Cerebellar nuclear complex (tissue), 1 donor: ENCODE measurements at places on chromosomes 16 and 17.

DNA sequence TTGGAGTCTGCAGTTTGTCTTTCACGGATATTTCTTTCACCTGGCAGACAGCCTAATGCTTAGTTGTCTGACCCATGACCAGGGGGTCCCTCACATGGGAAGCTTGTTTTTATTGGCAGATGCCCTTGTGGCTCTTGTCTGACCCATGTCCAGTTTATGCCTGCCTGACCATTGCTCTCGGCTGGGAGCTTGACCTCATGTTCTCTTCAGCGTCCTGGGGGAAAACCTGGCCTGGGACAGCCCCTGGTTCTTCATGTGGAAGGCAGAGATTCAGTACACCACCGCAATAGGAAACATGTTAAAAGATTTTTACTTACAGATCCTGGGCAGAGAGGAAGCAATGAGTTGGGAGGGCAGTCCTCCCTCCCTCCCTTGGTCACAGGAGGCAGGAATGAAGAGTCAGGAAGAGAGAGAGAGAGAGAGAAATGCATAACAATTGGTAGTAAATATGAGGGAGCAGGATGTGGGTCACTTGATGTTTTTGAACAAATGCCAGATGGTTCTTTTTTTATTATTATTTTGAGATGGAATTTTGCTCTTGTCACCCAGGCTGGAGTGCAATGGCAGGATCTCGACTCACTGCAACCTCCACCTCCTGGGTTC lies 302.7 kb upstream of the MYOCD start:
- DNase-seq = no peak

DNA sequence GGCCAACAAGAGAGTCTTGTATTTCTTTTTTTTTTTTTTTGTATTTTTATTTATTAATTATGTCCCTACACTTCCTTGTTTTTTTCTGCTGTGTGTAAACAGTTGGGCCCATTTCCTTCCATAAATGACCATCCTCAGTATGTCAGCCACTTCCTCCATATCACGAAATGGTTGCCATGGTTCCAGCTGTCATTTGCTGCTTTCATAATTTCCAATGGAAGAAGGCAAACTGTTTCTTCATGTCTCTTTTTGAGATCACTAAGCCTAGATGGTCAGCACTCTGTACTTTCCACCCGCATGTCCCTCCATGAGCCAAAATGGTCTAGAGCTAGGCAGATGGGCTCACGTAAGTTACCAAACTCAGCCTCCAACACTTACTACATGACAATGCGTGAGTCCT lies 133.5 kb upstream of the FOXF1 start:
- no peak for DNase-seq

GRCh38 chr17:27323538-27324215 lies 29.8 kb downstream of the WSB1 start:
- no peak for DNase-seq

GRCh38 chr17:73759734-73760438 lies 115.6 kb upstream of the SDK2 start:
- DNase-seq = no peak

DNA sequence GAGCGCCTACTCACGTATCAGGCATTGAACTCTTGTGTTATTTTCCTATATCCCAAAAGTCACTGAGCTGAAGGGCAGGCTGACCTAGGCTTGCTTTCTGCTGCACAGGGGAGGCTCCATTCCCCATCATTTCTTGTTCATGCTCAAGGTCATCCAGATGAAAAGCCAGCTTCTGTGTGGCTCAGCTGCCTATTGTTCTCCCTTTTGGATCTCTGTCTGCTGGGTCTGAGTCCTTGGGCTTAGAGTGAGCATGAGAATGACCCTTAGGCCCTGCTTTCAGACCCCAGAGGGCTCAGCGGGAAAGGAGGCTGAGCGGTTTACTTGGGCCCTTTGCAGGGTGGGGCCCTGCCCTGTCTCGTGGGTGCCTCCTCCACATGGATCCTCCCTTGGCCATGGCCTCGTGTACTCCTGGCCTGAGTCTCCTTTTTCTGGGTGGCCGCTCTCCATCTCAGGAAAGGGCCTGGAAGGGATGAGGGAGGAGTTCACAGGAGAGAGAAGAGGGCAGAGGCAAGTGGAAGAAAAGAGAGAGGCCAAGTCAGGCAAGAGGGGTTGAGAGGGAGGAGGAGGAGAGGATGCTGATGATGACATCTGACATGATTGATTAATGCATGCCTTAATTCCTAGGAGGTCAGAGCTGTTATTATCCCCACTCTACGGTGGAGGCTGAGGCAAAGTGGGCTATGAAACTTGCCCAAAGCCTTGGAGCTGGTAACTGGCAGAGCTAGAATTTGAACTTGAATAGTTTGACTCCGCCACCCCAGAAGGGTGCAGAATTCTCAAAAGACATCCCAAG lies 19.8 kb upstream of the MAP3K14 start:
- DNase-seq = no peak

DNA sequence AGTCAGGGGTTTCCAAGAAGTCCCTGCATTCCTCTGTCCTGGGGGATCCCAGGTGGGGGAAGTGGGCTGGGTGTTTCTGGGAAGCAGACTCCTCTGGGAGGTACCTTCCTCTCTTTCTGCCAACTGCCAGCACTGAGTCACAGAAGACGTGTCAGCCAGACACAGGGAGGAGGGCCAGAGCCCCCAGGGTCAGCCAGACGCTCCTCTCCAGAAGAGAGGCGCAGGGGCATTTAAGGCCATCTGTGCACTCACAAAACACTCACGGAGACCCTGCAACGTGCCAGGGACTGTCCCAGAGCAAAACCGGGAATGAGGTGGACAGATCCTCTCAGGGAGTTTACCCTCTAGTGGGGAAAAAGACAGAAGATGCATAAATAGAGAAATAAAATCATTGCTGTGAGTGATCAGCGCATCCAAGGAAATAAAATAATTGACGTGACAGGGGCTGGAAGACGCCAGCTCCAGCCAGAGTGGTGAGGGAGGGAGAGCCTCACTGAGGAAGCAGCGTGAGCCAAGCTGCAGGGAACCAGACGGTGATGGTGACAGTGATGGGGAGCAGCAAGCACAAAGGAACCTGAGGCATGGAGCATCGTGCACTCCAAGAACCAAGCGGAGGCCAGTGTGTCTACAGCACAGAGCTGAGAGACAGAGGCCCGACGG lies 105.4 kb downstream of the ZNF423 start:
- DNase-seq = peak; percentile 16

DNA sequence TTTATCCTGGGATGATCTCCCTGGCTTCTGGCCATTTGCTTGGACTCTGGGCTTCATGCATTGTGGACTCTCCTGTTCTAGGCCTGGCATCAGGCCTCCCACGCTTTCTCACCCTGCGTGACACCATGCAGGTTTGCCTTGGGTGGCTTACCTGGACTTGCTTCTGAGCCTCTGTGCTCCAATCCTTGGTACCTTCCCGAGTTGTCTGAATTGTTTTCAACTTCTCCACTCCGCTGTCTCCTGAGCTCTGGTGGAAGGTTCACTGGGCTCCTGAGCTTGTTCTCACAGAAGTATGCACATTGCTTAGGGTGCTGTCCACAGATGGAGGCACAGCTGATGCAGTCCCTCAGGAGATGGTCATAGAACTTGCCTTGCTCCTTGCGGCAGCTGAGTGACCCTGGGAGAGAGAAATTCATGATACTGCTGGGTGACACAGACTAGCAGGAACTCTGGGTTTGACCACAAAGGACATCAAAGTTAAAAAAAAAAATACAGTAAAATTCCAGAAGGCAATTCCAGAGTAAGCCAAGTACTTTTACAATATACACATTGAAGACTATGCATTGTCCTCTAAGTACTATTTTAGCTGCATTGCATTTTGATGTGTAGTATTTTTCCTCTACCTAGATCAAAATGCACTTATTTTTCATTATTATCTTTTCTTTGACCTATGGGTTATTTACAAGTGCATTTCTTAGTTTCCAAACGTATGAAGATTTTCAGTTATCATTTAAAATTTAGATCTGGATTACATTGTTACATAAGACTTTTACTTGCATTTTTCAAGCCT lies 23.1 kb downstream of the TNFRSF13B start:
- DNase-seq = no peak

GRCh38 chr17:61160204-61160603 lies 239.4 kb upstream of the TBX2 start:
- no peak for DNase-seq

DNA sequence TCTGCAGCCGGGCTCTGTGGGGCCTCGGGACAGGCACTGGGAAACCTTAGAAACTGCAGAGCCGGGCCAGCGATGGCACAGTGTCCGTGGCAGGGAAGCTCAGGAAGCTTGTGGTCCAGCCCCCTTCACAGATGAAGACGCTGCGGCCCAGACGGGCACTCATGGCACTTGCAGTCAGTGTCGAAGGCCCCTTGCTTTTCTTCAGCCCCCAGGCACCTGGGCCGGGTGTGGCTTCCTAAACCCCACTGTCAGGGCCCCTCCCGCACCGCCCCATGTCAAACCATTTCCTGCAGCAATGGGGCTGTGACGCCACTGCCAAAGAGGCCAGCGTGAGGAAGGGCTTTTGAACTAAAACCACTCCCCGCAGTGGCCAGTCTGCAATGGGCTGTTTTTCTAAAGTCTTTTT lies 164.0 kb downstream of the LAT start:
- no peak for DNase-seq

DNA sequence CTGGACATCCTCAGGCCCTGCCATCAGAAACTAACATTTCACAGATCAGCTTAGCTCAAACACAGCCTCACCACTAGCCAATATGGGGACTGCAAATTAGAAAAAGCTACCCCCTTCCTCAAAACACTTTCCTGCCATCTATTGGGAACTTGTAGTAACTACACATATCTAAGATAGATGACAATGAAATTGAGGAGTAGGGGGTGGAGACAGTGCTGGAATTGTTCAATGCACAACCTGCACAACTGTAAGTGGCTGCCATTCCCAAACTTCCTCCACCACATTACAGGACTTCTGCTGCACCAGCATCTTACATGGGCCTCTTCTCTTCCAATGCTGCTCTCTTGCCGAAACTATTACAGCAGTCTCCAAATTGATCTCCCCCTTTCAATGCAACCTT lies 21.9 kb downstream of the AIPL1 start:
- DNase-seq = no peak

GRCh38 chr16:56068314-56068713 lies 123.0 kb upstream of the GNAO1 start:
- no peak for DNase-seq

DNA sequence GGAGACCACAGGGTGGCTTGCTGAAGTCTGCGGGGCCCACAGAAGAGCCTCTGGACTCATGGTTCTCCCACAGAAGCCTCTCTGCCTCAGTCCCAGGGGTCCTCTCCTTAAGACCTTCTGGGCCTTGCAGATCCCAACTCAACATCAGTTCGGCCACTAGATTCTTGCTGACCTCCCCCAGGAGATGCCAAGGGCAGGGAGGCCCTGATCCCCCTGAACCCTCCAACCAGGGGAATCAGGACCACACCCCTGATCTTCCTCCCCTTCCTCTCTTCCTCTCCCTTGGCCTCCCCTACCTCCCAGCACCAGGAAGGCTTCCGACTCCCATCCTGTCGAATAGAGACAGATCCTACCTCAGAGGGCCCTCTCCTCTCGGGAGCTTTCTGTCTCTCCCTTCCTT lies 53.4 kb downstream of the NOS2 start:
- DNase-seq = no peak

DNA sequence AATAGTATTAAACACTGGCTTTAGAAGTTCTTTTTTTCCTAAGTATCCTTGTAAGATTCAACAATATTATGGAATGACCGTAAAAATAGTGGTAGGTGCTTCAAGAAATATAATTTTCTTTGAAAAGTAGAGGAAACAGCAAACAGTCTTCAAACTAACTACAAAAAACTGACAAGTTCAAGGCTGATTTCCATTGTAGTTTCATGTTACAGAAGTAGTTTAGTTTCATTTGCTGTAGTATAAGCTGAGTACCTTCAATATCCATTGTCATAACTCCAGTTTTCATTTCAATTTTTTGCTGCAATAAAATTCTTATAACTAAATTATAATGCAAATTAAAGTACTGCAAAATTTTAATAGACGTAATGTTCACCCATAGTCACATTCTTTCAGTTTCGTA lies 19.3 kb downstream of the PHKB start:
- DNase-seq = no peak

DNA sequence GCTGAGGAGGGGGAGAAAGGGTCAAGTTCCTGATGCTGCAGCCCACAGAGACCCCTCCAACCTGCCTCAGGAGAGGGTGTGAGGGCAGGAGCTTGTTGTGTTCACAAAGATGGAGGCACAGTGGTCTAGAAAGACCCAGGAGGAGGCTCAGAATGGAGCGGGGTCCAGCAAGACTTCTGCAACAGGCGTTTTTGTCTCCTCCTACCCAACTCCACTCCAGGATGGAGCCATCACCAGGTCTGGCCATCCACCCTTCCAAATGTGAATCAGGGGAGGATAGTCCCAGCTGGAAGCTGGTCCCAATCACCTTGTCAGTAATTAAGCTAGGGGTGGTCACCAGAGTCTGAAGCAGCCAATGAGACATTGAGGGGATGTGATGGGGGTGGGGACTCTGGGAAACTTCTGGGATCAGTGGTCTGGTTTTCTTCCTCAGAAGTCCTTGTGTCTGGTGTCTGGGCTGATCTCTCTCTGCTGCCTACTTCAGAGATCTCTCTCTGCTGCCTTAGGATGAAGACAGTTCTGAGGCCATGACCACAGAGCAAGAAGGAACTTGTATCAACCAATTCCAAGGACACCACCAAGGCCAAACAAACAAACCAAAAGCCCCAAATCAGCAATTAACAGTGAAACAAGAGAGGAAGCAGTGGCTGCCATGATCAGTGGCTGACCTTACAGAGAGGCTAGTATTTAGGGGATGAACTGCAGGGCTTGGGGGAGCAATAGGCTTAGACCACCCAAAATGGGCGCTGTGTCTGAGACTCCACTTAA lies 14.5 kb downstream of the CD300LB start:
- no peak for DNase-seq

- DNase-seq = no peak
These were observed 4.2 kb downstream of the CCDC42 start for GRCh38 chr17:8740486-8740885.

DNA sequence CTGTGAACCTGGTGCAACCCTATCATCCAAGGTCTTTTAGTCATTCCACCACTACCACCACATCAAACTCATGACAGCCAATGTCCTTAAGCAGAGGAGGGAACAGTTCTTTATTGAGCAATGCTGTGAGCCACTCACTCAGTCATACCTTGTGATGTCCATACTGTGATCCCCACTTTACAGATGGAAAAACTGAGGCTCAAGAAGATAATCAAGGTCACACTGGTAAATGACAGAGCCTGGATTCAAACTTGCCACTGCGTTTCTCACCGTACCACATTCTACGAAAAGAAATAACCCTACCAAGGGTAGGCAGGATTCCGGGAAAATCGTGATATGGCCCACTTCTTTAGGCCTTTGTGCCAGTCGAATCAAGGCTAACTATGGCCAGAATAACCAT lies 172.6 kb downstream of the CCT6B start:
- no peak for DNase-seq

GRCh38 chr17:21201298-21201595 lies 12.7 kb downstream of the TMEM11 start:
- DNase-seq = no peak

GRCh38 chr16:86727632-86728031 lies 149.3 kb downstream of the FOXL1 start:
- DNase-seq = no peak
